ENCODE measurements at places on chromosomes 11 and 22.

- no peak for DNase-seq
These were observed at the start of gene SLC25A18 for GRCh38 chr22:17562906-17563870. Gene SLC25A18, plus strand, starts transcription at chr22:17563498. Its CDS starts 16,447 bp downstream, at chr22:17579945.

DNA sequence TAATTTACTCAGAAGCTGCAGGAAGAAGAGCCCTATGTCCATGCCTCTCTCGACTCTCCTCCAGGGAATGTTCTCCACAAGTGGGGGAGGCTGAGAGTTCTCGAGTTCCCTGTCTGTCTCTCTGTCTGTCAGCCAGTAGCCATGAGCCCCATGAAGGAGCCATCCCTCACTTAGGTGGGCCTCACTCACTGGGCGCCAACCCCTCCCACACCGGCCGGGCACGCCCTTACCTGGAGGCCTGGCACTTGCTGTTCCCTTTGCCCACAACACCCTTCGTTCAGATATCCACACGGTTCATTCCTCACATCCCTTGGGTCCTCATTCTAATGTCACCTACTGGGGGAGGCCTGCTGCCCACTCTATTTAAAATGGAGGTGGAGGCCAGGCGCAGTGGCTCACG, 14.2 kb upstream of the IL10RA start:
- no peak for DNase-seq

- DNase-seq, result no peak
These were observed 20.1 kb upstream of the ARFGAP3 start for GRCh38 chr22:42877158-42877557.

DNA sequence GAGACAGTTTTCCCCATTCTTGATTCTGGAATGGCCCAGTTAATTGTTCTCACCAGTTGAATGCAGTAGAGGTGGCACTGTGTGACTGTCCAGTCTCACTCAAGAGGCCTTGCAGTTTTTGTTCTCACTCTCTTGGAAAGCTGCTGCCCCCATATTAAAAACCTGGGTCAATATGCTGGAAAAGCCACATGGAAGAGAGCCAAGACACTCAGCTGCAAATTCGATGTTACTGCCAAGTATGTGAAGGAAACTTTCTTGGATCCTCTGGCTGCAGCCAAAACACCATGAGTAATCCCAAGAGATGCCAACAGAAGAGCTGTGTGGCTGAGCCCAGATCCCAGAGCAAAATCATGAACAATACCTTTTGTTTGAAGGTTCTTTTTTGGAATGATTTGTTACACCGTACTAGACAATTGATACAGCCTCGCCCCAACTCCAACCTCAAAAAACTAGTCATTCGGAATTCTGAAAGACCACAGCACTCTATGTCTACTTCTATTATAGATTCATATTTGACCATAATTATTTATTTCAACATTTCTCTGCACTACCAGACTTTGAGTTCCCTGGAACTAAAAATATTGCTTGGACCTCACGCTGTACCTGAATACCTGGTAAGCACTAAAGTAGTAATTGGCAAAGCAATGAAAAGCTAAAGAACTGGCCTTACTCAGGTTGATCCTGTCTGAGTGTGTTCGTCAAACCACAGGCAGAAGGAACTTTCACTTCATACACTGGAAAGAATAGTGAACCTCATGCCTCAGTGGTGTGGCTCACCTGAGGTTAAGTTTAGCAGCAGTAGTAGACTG, 378.8 kb downstream of the ETS1 start:
- no peak for DNase-seq

GRCh38 chr22:39534591-39535356, 2.2 kb upstream of the RPS19BP1 start:
- no peak for DNase-seq

DNA sequence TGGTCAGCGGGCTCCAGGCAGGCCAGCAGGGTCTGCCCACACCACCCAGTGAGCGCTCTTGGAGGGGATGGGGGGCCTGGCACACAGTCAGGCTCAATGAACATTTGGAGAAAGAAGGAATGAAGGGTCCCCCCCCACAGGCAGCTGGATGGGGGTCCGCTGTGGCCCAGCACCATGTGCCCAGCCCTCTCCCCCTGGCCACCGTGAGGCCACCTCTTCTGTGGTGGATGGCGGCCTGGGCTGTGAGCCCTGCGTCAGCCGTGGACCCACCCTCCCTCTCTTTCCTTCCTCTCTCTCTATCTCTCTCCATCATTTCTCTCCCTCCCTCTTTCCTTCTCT, 35.1 kb upstream of the MUC5AC start:
- no peak for DNase-seq

- no peak for DNase-seq
These were observed 391.8 kb upstream of the DDI1 start for GRCh38 chr11:103644676-103645075.

DNA sequence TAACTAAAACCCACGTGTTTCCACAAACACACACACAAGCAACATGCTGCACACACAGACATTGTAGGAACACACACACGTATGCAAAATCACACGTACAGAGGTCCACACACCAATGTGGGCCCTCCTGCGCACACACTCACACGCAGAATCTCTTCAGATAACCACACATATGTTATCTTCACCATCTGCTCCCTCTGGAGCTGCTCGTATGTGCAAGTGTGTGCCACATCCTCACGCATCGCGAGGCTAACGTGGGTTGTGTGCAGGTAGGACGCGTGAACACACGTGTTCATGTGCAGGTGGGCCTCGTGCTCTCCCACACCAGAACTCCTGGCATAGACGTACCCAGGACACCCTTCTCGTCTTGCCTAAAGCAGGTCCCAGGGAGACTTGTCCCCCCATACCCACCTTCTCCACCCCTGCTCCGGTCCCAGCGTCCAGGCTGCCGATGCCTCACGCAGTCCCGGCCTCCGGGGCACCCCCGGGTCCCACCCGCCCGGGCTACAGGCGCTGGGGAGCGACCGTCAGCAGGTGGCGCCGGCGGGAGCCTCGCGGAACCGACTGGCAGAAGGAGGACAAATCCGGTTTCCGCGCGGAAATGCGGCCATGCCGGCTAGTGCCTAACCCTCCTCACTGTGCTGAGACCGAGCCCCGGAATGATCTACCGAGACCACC, 10.3 kb upstream of the IGSF9B start:
- DNase-seq, result peak; percentile 89

DNA sequence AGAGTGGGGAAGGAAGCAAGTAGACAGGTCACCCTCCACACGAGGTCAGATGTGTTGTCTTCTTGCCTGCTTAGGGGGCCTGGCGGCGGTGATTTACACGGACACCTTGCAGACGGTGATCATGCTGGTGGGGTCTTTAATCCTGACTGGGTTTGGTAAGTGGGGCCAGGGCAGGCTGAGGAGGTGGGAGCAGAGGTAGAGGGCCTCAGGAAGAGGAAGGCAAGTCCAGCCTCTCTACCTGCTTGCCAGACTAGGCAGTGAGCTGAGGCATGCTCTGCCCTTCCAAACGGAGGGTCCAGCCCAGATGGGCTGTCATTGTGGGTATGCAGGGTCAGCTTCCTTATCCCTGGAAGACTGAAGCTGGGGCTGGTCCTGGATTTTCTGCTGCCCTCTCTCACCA, 39.9 kb downstream of the SLC5A1 start:
- no peak for DNase-seq

GRCh38 chr22:17570851-17571631, 7.7 kb downstream of the SLC25A18 start:
- no peak for DNase-seq

DNA sequence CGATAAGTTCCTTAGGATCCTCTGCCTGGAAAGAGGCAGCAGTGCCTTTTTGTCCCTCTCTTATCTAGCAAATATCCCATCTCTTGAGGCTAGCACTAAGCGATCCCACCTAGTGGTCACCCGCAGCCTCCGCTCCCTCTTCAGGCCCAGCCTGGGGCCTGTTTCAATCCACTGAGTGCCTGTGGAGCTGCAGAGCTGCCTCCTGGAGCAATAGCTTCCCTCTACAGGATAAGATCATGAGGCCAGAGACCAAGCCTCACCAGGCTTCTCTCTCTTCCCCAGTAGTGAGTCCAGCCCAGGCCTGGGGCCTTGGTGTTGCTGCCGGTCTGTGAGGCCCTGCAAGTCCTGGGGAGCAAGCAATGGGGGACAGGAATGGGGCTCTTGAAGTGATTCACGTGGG, 65.8 kb downstream of the SLC22A12 start:
- DNase-seq, result no peak

GRCh38 chr11:93817426-93818348, 32.7 kb downstream of the VSTM5 start:
- no peak for DNase-seq

DNA sequence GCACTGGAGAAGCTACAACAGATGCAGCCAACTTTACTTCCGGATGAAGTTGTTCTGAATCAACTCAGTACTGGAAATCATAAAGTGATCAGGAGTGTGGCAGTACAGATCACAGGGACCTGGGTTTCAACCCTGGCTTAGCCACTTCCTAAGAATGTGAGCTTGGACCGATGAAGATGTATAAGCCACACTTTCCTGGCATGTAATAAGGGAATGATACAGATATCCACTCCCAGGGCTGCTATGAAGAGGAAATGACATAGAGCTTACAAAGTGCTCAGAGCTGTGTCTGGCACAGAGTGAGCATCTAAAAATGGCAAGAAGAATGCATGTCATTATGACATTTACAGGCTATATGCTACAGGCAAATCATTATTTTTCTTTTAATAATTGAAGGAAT, 378.7 kb downstream of the NTM start:
- no peak for DNase-seq

GRCh38 chr11:130467116-130467900, 18.9 kb downstream of the ADAMTS15 start:
- DNase-seq, result no peak

DNA sequence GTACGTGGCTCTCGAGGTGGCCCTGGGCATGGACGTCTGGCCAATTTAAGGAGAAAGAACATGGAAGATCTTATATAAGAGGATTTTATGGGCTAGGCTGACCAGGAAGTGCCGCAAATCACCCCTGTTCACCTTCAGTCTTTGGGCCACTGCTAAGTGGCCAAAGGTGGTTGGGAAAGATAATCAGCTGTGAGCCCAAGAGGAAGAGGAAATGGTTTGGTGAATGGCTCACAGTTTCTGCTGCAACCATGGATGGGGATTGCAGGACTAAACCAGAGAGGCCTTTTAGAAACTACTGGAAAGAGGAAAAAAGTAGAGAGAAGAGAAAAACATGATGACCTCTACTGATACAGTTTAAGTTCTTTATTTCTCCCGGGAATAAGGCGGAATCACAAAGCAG, 96.0 kb upstream of the ARHGAP20 start:
- no peak for DNase-seq

DNA sequence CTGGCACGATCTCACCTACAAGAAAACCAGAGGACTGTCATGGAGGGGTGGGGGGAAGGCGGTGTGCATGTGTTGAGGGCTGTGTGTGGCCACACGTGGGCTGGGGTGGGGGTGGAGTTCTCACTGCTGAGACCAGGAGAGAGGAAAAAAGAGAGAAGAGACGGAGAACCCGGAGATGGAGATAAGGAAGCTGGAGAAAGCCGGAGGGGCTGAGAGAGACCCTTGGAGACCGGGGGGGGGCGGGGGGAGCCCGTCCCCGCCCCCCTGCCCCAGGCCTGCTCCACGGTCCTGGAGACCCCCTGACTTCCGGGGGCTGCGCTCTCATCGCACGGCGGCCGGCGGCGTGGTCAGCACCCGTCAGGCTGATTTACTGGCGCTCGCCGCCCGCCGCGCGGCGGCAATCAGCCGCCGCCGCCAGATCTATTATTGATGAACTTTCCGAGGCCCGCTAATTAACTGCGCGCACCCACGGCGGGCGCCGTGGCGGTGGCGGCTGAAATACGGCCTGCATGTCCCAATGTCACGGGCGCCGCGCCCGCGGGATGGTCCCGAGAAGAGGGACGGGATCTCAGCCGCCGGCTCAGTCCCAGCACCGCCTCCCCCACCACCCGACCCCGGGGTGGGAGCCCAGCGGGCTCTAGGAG, 187.4 kb downstream of the MN1 start:
- no peak for DNase-seq

DNA sequence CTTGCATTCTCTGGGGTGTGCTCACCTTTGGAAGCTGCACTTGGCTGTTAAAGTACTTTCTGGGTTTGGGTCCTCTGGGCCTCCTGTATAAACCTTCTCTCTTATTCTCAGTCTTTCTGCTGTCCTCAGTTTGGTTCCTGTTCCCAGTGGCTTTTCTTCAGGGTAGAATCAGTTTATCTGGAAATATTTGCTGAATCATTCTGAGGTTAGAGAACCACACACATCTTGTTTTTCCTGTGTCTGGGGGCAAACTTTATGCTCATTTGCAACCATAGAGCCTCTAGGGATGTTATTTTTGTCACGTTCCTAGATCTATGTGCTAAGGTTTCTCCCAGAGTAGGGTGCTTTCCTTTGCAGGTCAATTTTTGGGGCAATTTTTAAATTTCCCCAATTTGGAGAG, 224.3 kb upstream of the C11orf87 start:
- no peak for DNase-seq

- no peak for DNase-seq
These were observed 28.0 kb downstream of the OR8D1 start for GRCh38 chr11:124285610-124286344.

- no peak for DNase-seq
These were observed 42.0 kb downstream of the OR4D9 start for GRCh38 chr11:59553323-59553722.

DNA sequence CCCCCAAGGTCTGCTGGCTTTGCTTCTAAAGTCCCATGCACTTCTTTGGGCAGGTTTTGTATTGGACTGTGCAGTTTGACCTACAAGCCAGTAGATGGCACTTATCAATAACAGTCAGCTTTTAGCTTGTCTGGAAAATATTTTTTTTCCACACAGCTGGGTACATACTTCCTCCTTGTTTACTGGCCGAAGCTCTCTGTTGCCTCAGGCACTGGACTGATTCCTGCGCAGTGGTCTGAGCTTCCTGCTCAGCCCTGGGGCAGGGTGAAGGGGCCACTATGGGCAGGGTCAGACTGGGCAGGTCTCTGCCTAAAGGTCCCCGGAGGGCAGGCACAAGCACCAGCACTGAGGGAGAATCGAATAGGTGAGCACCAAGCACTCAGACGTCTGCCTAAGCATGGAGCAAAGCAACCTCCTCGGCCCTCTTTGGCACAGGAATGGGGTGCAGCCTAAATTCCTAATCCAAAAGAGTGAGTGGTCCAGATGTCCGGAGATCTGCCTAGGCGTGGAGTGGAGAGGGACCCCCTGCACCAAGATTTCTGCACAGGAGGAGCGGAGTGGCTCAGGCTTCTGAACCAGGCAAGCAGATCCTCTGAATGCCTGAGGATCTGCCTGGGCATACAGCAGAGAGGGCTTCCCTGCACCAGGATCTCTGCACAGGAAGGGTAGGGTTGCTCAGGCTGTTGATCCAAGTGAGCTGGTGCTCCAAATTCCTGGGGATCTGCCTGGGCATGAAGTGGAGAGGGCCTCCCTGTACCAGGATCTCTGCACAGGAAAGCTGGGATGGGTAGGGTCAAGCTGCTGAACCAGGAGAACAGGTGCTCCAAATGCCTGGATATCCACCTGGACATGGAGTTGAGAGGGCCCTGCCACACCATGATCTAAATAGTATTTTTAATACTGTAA, 105.9 kb upstream of the C11orf58 start:
- DNase-seq, result no peak

DNA sequence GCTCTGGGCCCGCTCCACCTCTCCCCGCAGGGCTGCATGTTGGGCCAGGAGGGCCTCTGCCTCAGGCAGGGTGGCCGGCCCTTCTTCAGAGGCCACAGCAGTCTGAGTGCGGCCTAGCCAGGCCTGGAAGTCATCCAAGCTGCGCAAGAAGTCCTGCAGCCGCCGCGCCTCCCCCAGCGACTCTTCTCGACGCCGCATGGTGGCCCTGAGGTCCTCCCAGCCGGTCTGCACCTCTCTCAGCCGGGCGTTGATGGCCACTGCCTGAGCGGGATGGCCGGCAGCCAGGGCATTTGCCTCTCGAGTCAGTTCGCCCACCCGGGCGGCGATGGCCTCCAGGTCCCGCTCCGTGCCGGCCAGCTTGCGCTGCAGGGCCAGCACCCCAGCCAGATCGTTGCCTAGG, 23.1 kb upstream of the RBM4B start:
- no peak for DNase-seq

GRCh38 chr11:73496134-73496533, 101.8 kb downstream of the FAM168A start:
- no peak for DNase-seq

Measured in D721Med (cell line).